Panc1 (cell line): ENCODE measurements at places on chromosomes 12 and 14. TPM values are rescaled to one million over a fixed set of nuclear protein-coding genes. Genes with fewer than 3 reads are reported as not detected.
A peak's percentile ranks its signal among the peaks of the same experiment; 100 is the strongest.

DNA sequence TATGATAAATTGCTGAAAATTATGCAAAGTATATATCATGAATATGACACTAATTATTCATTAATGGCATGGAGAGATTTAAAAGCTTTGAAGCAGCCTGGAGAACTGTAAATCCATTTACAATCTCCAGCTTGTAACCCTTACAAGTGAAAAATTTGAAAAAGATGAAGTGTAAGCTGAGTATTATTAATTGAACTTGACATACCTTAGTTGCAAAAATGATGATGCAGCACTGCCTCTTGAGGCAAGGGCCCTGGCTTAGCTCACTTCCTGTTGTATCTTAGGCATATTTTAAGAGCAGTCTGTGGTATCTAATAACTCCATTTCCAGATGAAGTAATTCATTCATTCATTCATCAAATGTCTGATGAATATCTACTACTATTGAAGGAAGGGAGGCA is 158.6 kb downstream of the ANO4 start:
- DNase-seq, result no peak
- H3K27ac ChIP-seq, result no peak overlapping the region
- no peaks in the 10 kb centered on the region for H3K36me3 ChIP-seq
- no peaks in the 10 kb centered on the region for H3K27me3 ChIP-seq
- no peak overlapping the region for H3K4me3 ChIP-seq

GRCh38 chr12:4471256-4471655 is 25.6 kb upstream of the FGF6 start:
- no peaks in the 10 kb centered on the region for H3K36me3 ChIP-seq
- no peaks in the 10 kb centered on the region for H3K4me1 ChIP-seq
- H3K4me3 ChIP-seq, result no peak overlapping the region
- 0 out of 2 replicates have a peak, but pooled peaks cover 2% of the 10 kb centered on the region for H3K27me3 ChIP-seq

DNA sequence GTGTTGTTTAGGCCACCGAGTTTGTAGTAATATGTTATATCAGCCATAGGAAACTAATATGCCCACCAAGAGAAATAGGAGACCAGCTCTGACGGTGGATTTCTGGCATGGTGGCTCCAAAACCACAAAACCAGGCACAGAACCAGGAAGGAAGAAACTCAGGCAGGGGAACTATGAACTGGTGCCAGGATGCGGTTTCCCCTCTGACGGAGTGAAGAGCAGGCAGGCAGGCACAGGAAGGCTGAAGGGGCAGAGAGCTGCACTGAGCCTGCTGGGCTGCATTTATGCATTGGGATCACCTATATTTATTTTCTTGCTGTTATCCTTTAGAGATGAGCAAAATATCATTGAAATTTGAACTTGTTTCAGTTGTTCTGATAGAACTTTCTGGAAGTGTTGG is 479.4 kb downstream of the VRK1 start:
- H3K27me3 ChIP-seq, result no peaks in the 10 kb centered on the region; the same call in 1 of the 2 replicates
- H3K27ac ChIP-seq, result no peak overlapping the region
- no peak overlapping the region for H3K4me3 ChIP-seq
- no peaks in the 10 kb centered on the region for H3K4me1 ChIP-seq
- H3K36me3 ChIP-seq, result no peaks in the 10 kb centered on the region
- no peak for DNase-seq

GRCh38 chr14:51605575-51605974 is 46.1 kb upstream of the FRMD6 start:
- H3K27ac ChIP-seq, result no peak overlapping the region
- H3K4me1 ChIP-seq, result no peaks in the 10 kb centered on the region
- H3K36me3 ChIP-seq, result no peaks in the 10 kb centered on the region
- H3K27me3 ChIP-seq, result no peaks in the 10 kb centered on the region

DNA sequence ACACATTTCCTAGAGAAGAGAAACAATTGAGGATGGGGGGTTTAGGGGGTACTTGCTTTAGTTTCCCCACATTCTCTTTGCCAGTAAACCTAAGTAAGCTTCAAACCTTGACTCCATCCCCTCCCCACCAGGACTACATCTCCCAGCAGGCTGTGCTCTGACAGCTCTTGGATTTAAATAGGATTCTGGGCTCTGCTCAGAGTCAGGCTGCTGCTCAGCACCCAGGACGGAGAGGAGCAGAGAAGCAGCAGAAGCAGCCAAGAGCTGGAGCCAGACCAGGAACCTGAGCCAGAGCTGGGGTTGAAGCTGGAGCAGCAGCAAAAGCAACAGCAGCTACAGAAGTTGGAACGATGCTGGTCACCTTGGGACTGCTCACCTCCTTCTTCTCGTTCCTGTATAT is 20.6 kb downstream of the RDH12 start:
- no peaks in the 10 kb centered on the region; the same call in none of the 2 replicates for H3K27me3 ChIP-seq
- H3K4me3 ChIP-seq, result peak overlapping the region; percentile 16; the same call in 1 of the 2 replicates
- H3K4me1 ChIP-seq, result no peaks in the 10 kb centered on the region
- H3K27ac ChIP-seq, result no peak overlapping the region
- no peaks in the 10 kb centered on the region for H3K36me3 ChIP-seq

DNA sequence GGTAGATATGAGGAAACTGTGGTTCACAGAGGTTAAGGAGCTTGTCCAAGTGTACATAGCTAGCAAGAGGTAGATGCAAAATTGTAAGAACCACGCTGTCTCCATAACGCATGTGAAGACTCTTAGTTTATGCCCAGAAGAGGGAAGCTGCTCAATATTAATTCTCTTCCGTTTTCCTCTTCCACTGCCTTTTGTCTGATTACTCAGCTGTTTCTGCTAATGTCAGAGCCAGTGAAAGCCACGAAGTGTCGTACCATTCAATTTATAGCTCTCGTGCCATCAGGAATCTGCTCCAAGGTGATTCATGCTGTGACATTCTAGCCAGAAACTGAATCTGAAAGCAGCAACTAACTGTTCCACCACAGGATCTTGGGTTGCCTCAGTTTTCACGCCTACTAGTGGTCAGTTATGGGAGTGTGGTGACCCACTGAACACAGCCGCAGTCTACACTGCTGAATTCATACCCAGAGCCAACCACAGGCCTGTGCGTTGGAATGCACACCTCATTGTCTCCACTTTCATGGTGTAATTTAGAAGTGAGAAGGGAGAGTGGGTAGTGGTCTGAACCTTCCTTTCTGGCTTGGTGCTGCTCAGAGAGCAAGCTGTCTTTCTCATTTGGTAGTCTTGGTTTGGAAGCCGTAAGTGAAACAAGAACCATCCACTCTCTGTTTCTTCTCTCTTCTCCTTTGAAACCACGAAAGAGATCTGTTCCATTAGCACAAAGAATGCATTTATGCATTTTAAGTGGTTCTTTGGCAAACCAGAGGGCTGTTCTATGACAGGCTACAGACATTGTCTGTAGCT is 74.2 kb upstream of the NAP1L1 start:
- no peaks in the 10 kb centered on the region for H3K27me3 ChIP-seq
- no peaks in the 10 kb centered on the region for H3K36me3 ChIP-seq
- peak overlapping the region; percentile 55; the same call in 1 of the 2 replicates for H3K27ac ChIP-seq
- H3K4me1 ChIP-seq, result no peaks in the 10 kb centered on the region
- peak; percentile 56 for DNase-seq

DNA sequence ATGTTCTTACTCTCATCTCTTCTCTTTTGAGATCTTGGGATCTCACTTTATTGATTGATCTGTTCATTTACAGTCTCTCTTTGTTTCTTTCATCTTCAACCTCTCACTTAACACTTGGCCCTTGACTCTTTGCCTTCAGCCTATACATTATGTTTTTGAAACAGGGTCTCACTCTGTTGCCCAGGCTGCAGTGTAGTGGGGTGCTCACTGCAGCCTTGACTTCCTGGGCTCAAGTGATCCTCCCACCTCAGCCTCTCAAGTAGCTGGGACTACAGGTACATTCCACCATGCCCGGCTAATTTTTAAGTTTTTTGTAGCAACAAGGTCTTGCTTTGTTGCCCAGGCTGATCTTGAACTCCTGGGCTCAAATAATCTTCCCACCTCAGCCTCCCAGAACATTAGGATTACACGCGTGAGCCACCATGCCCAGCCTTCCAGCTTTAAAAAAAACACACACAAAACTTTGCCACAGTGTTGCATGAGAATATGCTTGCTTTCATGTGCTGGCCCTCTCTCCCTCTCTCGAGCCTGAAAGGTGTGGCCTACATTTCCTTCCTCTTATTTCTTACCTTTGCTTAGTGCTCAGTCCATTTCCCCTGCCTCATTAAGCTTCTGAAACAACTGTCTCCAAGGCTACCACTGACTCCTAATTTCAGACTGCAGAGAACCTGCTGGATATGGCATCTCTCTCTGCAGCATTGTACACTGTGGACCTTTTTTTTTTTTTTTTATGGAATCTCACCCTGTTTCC is 9.9 kb downstream of the DIP2B start:
- DNase-seq, result no peak
- no peak overlapping the region for H3K4me3 ChIP-seq
- H3K27ac ChIP-seq, result no peak overlapping the region
- peaks cover 6% of the 10 kb centered on the region for H3K4me1 ChIP-seq

Gene PRKD1
- total RNA-seq, result 8.2 TPM

Gene TRAF3
- 37.6 TPM for total RNA-seq

Gene LRRC10
- total RNA-seq, result not detected

Gene PLA2G1B
- 0.69 TPM for total RNA-seq

Gene NTF3
- total RNA-seq, result not detected

Gene GLIPR1L1
- total RNA-seq, result not detected
